T1000 (cell line): ENCODE measurements at places on chromosomes 11 and 22.

GRCh38 chr11:1060410-1060809 is 14.3 kb upstream of the MUC2 start:
- no peak for DNase-seq

GRCh38 chr11:106087815-106088435 is 10.5 kb downstream of the AASDHPPT start:
- no peak for DNase-seq

DNA sequence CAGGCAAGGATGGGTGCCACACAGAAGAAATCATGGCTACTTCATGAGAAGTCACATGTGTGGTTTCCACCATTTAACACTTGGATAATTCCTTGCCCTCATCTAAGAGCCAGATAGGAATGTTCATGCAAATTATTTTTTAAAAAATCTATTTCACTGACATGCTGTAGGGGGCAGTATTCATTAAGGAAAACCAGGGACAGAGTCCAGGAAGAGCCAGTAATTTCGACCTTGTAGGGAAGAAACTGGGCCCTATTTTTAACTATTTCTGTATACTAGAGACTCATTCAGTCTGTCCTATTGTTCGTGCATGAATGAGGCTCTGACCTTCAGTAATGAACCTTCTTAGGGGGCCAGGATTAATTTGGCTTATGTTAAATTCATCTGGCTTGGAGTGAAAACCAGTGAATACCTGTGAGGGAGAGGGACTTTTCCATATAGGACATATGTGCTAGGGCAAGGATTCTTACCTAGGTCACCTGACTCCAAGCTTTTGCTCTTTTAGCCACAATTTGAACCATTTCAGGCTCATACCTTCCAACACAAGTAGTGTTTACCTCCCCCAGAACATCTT is 192.7 kb downstream of the NAV2 start:
- no peak for DNase-seq

DNA sequence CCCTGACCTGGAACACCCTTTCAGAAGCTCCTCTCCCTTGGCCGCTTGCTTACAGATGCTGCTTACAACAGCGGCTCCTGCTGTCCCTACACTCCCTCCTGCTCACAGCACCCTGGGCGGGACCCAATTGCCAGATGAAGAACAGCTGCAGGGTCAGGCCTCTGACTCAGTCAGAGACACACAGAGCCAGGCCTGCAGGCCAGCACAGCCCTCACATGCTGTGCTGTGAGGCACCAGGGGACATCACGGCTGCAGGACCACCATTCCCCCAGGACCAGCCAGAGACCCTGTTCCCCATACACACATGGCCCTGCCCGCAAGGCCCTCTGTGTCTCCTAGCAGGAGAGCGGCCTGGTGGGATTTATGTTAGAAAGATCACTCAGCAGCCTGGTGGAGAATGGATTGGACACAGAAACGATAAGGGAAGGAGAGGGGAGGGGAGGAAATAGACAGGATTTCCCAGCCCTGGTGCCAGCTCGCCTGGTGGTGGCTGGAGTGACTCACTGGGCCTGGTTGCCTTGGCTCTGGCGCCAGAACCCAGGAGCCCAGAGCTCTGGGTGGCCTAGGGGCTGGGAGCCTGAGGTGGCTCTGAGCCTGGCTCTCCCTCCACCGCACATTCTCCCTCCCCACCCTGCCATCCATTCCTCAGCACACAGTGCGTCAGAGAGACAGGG is 6.7 kb downstream of the CAPN5 start:
- peak; percentile 75 for DNase-seq

- DNase-seq, result no peak
Observed at GRCh38 chr22:20427945-20428417, 9.6 kb downstream of the SCARF2 start.

DNA sequence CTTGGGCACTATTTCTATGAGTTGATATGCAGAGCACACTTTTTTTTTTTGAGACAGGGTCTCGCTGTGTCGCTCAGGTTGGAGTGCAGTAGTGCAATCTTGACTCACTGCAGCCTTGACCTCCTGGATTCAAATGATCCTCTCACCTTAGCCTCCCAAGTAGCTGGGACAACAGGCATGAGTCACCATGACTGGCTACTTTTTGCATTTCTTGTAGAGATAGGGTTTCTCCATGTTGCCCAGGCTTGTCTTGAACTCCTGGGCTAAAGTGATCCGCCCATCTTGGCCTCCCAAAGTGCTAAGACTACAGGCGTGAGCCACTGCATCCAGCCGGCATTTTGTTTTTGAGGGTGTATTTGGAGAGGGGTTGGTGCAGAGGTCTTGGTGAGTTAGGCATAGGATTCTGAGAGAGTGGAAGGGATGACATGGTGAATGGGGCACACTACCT is 29.9 kb upstream of the MTCH2 start:
- no peak for DNase-seq

- no peak for DNase-seq
Observed at GRCh38 chr11:99376463-99376862, 355.7 kb downstream of the CNTN5 start.

- no peak for DNase-seq
Observed at GRCh38 chr22:48748113-48748859, 1079.4 kb downstream of the BRD1 start.

- DNase-seq, result no peak
Observed at GRCh38 chr11:105092256-105093239, 47.0 kb downstream of the CARD18 start.
